ENCODE measurements at places on chromosomes 3 and 15.

DNA sequence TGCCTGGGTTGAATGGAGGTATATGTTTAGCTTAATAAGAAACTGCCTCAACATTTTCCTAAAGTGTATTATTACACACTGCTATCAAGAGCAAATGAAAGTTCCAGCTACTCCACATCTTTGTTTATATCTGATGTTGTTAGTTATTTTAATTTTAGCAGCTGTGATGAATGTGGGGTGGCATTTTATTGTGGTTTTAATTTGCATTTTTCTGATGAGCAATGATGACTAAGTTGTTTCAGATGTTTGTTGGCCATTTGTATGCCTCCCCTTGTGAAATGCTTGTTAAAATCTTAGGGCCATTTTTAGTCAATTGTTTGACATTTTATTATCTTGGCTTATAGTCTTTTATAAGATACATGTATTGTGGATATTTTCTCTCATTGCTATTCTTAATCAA lies 260.4 kb upstream of the SLCO3A1 start:
- no peak for DNase-seq

- no peak for DNase-seq
Measured at GRCh38 chr3:179272385-179272784, 21.5 kb upstream of the KCNMB3 start.

DNA sequence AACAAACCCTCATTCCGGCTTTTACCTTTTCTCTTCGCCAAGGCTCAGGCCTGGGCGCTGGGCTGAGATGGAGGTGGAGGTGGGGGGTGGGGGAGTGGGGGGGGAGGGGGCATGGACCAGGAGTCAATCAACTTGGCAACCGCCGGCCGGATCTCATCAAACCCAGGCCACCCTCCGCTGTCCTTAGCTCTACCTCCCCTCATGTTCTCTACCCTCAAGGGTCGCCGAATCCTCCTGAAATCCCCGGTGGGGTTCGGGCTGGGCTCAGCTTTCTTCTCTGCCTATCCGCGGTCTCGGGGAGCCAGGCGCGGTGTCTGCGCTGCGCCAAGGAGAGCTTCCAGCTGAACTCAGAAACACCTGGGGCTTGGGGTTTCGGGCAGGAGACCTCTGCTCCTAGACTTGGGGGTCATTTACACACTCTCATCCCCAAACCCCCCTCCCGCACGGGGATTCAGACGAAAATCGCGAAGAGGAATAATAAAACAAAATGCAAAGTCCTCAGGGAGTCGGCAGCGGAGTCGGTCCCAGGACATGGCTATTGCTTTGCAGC lies 2.5 kb downstream of the ONECUT1 start:
- DNase-seq = no peak

DNA sequence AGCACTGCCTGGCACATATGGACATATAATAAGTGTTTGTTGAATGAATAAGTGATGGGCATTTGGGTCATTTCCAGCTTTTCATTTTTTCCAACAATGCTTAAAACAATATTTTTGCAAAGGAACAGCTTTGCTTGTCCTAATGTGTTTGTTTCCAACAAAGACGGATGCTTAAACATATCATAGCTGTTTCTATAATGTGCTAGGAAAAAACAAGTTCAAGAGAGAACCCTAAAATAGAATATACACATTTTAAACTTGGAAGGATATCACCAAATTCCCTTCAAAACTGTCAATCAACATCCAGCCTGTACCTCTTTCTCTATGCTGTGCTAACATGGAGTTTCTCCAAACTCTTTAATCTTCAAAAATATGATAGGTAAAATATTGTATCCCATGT lies 224.5 kb upstream of the WNT5A start:
- no peak for DNase-seq

DNA sequence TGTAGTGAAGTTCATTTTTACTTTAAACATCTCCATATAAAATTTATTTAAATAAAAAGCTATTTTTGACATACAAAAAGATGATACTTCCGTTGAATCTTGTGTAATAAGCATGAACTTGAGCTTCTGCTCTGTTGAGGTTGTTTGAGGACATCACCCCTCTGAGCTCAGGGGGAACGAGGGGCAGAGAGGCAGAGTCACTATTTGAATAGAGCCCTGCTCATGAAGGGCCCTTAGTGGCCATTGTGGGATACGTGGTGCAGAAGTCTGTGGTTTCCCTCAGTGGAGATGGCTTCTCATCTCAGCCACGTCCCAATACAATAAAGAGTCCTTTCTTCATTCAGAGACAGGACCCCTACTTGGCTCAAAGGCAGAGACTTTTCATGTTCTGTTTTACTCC lies 10.6 kb downstream of the CEMIP start:
- DNase-seq = no peak

DNA sequence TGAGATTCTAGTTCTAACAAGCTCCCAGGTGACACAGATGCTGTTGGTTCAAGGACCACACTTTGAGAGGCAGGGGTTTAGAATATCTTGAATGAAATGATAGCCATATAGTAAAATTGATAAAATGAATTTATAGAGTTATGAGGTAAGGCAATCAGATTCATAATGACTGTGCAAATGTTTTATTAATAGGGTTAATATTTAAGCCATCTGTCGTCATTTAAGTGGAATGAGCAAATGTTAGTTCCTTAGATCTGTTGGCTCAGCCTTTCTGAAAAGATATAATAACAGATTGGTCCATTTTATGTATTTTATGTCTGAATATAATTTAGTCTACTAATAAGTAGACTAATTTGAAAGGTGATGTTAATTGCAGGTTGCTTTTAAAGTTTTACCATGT lies 12.9 kb downstream of the REC114 start:
- no peak for DNase-seq

DNA sequence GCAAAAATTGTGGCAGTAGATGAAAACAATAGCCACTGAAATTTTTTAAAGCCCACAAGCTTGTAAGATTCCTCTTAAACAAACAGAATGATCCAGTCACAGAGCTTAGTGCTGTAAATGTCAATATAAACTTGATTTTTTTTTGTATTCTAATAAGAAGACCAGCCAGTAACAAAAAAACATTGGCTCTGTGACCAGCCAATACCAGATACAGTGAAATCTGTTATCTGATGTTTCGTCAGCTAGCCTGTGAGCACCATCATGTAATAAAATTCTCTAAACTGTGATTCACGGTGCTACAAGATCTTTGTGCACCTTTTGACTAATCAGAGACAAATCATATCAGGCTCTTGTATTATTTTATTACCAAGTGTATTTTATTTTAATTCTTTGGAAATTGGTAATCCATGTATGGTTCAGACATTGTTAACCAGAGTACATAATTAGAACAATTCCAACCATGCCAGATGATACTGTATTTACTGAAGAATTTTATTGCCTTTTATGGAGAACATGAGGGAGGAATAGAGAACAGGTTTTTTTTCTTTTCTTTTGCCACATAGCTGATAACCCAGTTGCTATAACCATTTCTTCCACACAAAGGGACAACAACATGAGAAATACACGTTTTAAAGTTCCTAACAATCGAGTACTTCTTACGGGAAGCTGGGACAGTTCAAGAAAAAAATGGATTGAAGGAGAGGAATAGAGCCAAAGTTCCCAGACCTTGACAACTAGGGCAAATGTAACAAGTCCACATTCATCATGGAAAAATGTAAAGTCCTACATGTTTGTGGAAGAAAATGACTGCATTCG lies 71.9 kb downstream of the FILIP1L start:
- DNase-seq = no peak

DNA sequence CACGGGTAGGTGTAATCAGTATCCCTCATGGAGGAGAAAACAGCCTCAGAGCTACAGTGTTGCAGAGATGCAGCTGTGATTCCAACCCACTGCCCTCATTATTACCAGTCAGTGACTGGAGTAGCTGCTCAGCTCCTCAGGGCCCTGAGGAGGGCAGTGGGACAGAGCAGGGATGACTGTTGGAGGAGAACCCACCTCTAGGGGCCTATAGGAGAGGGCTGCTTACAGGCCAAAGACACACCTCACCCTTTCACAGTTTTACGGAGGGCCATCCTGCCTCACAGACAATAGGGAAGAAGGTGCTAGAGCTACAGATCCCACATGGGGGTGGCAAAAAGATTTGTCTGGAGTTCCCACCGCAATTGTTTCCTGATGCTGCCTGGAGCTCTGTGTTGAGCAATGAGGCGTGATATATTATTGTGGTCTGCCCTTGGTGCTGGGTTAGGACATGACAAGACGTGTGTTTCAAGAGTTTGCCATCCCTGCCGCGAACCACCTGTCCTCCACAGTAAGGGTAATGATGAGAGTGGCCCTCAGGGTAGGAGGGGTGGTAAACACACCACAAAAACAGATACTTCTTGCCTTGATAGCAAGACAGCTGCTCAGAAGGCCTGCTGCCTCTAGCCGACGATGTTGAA lies 140.5 kb upstream of the TPM1 start:
- DNase-seq = no peak

DNA sequence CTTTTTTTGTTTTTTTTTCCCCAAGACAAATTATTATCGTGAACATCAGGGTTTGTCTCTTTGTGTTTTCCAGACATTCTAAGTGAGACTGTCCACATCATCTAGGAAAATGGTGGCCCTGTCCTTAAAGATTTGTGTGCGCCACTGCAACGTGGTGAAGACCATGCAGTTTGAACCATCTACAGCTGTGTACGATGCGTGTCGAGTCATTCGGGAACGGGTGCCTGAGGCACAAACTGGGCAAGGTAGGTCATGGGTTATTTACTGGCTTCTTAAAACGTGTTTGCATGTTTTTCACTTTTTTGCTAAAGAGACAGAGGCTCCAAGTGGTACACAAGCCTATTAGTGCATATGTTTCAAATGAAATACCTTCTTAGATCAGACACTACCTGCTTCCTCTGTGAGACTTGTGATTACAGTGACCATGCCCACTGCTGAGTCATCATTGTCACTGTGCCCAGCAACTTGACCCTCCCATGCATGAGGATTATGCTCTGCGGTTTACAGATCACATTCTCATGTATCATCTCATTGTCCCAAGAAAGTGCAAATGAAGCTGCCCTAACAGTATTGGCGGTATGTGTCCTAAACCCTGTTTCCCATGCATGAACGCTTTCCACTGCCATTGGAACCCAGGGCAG lies 395.2 kb upstream of the TPM1 start:
- no peak for DNase-seq

DNA sequence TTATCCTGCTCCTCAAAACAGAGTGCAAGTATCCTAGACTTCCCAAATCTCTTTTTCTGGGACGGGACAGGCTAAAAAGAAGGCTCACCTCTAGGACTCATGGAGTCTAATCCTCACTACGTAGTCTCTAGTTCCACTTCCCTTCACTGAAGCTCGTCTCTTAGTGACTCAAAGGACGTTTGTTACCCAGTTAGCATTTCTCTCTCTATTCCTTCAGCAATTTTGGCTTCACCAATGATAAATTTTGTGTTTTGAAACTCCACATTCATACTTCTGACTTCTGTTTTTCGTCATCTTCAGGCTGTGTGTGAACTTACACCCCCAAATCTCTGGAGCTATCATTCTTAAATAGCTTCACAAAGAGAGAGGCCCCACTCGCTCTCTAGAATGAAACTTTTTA lies 627.1 kb downstream of the NAALADL2 start:
- no peak for DNase-seq

GRCh38 chr3:138082085-138082991 lies 33.1 kb downstream of the DZIP1L start:
- DNase-seq = peak; percentile 95

DNA sequence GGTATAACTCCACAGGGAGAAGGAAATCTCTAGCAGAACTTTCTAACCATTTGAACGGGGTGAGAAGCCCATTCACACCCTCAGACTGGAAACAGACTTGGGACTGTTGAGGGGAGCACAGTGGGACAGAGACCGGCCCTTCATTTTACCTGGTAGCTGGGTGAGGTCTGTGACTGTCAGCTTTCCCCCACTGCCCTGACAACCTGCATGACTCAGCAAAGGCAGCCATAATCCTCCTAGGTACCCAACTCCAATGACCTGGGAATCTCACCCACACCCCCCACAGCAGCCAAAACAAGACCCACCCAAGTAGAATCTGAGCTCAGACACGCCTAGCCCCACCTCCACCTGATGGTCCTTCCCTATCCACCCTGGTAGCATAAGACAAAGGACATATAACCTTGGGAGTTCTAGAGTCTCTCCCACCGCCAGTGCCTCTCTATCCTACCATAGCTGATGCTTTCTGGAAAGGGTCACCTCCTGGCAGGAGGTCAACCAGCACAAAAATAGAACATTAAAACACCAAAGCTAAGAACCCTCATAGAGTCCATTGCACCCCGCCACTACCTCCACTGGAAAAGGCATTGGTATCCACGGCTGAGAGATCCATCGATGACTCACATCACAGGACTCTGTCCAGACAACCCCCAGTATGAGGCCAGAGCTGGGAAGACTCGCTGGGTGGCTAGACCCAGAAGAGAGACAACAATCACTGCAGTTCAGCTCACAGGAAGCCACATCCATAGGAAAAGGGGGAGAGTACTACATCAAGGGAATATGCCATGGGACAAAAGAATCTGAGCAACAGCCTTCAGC lies 28.0 kb downstream of the SENP7 start:
- DNase-seq = peak; percentile 45

- DNase-seq = no peak
Measured at GRCh38 chr3:44762170-44762677, 630 bp downstream of the KIF15 start.

- DNase-seq = no peak
Measured at GRCh38 chr15:101120987-101121386, 130.9 kb downstream of the CHSY1 start.

DNA sequence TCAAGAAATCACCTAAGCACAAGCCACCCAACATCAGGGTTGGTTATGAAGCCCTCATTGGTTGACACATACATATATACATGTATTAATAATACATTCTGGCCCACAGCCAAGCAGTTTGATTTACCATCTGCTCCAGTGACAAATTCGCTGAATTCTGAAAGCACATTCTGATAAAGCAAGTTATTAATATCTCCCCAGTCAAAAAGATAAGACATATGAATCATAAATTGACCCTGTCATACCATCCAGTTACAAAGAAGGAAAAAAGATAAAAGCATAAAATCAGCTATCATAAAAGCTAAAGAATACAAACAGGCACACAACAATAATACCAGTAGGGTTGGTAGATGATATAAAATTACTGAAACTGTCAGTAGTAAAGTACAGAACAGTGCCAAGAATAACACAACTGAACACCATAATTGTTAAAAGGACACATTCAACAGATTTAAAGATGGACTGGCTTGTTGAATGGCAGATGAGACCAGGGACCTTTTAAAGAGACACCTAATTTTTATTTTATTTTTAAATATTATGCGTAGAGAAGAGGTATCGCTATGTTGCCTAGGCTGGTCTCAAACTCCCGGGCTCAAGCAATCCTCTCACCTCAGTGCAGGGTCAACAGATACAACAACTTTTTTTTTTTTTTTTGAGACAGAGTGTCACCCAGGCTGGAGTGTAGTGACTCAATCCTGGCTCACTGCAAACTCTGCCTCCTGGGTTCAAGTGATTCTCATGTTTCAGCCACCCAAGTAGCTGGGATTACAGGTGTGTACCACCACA lies 7.7 kb downstream of the SNX4 start:
- DNase-seq = no peak

GRCh38 chr15:57057134-57057930 lies 138.9 kb downstream of the TCF12 start:
- DNase-seq = no peak

- DNase-seq = no peak
Measured at GRCh38 chr3:28637742-28638141, 289.1 kb upstream of the AZI2 start.

- no peak for DNase-seq
Measured at GRCh38 chr15:74207652-74208440, 5.3 kb upstream of the STRA6 start.

- DNase-seq = no peak
Measured at GRCh38 chr3:49025005-49025792, 3.3 kb downstream of the NDUFAF3 start.
